ENCODE measurements at places on chromosomes 7 and 10.

DNA sequence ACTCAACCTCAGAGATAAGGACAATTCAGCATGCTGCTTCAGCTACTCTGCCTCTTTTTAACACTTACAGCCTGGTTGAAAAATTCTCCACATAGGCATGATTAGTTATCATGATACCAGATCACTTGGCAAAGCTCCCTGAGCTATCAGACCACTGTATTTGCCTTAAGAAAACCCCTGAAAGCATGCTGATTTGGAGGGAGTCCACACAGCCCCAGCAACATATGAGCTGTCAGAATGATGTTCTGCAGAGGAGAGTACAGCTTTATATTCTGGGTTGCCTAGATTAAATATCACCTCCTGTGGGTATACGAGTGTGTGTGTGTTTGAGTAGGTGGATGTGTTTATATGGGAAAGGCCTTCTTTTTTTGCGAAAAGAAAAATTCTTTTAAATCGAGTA, 170.2 kb upstream of the CHRM2 start:
- no peaks in the 10 kb centered on the region for H3K4me1 ChIP-seq
- H3K4me3 ChIP-seq: no peak overlapping the region
- H3K27me3 ChIP-seq: no peaks in the 10 kb centered on the region
- no peaks in the 10 kb centered on the region for H3K36me3 ChIP-seq

GRCh38 chr7:116499168-116500077, at the start of gene CAV2:
Gene CAV2 (plus strand): TSS chr7:116499738. CDS start chr7:116499782, 44 bp downstream.
- H3K27me3 ChIP-seq: no peaks in the 10 kb centered on the region
- H3K4me3 ChIP-seq: peak within 1 kb of the TSS; percentile 94
- peaks cover 10% of the 10 kb centered on the region for H3K4me1 ChIP-seq
- H3K36me3 ChIP-seq: no peaks in the 10 kb centered on the region

- H3K27me3 ChIP-seq: no peaks in the 10 kb centered on the region
- no peak overlapping the region for H3K4me3 ChIP-seq
- no peaks in the 10 kb centered on the region for H3K36me3 ChIP-seq
- no peaks in the 10 kb centered on the region for H3K4me1 ChIP-seq
Observed at GRCh38 chr7:2321020-2321419, 6.8 kb upstream of the SNX8 start.

DNA sequence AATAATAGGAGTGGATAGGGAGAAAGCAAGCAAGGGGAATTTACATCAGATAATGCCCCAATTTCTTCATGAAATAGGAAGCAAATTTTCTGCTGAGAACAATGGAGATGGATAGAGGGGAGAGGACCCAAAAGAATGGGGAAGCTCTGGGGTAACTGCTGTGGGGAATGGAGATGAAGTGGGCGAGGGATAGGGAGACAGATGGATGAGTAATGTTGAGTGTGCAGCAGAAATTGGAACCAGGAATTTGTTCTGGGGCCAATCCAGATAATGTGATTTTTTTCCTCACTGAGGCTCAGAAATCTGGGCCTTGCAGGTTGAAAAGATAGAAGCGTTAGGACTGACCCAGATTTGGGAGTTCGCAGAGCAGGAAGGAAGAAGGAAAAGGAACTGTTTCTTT, 24.5 kb upstream of the MRC1 start:
- DNase-seq: no peak
- H3K4me3 ChIP-seq: no peak overlapping the region
- no peaks in the 10 kb centered on the region for H3K36me3 ChIP-seq

GRCh38 chr7:78716876-78717275, 736.6 kb downstream of the MAGI2 start:
- no peaks in the 10 kb centered on the region for H3K4me1 ChIP-seq
- no peaks in the 10 kb centered on the region for H3K27me3 ChIP-seq
- no peak overlapping the region for H3K27ac ChIP-seq
- no peaks in the 10 kb centered on the region for H3K36me3 ChIP-seq
- no peak for DNase-seq
- H3K4me3 ChIP-seq: no peak overlapping the region

GRCh38 chr7:44276571-44277221, 48.7 kb downstream of the CAMK2B start:
- H3K27me3 ChIP-seq: no peaks in the 10 kb centered on the region
- no peaks in the 10 kb centered on the region for H3K36me3 ChIP-seq
- no peaks in the 10 kb centered on the region for H3K4me1 ChIP-seq
- H3K4me3 ChIP-seq: no peak overlapping the region
- H3K27ac ChIP-seq: no peak overlapping the region
- DNase-seq: no peak

GRCh38 chr10:111956841-111957240, 226.7 kb downstream of the GPAM start:
- no peaks in the 10 kb centered on the region for H3K36me3 ChIP-seq
- DNase-seq: no peak
- H3K27me3 ChIP-seq: no peaks in the 10 kb centered on the region
- H3K27ac ChIP-seq: no peak overlapping the region
- H3K4me1 ChIP-seq: no peaks in the 10 kb centered on the region

DNA sequence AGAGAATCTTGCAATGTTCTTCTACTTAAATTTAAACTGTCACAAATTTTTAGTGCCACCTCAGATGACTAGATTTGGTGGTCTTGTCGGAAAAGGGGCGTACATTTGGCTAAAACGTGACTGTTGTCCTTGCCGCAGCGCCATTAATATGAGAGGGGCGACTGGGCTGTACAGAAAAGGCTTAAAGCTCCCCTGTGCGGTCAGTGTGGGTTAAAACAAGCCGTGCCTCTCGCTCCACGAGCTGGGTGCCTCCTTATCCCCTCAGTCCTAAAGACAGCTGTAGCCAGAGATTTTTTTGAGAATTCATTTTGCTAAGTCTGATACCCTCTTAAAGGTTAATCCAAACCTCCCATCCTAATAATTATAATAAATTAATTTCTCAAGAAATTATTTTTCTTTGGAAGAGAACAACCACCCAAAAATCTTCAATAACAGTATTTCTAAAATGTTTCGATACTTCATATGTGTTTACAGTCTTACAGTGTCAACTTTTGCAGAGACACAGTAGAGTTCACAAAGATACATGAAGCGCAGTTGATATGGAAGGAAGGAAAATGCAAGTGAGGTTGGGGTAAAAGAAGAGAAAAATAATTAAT, 68.6 kb downstream of the C7orf25 start:
- peak overlapping the region; percentile 21 for H3K4me3 ChIP-seq
- no peak overlapping the region for H3K27ac ChIP-seq
- no peaks in the 10 kb centered on the region for H3K4me1 ChIP-seq

DNA sequence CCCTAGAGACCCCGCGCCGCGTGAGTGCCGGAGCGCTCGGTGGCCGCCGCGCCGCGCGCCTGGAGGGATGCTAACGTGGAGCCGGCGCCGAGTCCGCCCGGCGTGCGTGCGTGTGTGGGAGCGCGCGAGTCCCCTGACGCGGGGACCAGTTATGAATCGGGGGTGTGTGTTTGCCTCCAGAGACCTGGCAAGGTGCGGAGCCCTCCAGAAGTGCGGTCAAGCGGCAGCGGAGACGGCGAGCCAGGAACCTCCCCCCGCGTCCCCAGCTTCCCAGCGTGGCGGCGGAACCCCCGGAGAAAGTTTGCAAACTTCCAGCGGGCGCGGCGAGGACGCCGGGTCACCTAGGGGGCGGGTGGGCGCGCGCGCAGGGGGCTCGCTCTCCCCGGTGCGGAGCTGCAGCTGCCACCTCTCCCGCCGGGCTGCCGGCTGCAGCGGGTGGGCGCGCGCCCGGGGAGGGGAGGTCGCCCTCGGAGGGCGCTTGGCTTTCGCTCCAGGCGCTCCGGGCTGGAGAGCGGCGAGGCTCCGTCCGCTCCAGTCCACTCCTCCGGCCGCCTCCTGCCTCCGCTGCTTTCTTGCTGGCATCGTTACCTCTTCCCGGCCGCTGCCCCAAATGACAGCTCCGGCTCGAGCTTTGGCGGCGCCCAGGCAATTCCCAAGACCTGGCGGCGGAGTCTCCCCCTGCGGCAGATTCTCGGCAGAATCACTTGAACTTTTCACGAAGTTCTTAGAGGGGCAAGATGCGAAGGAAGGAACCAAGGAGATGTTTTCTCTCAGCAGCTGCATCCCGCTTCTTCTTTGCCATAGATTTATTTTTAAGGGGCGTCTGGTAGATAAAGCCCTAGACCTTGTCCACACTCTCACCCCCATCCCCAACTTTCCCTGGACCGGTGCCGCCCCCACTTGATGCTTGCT, 2.3 kb upstream of the CREB5 start:
- DNase-seq: no peak
- H3K4me3 ChIP-seq: peak overlapping the region; percentile 52
- peaks cover 3% of the 10 kb centered on the region for H3K27me3 ChIP-seq
- no peaks in the 10 kb centered on the region for H3K36me3 ChIP-seq
- peak overlapping the region; percentile 72 for H3K27ac ChIP-seq
- peaks cover 75% of the 10 kb centered on the region for H3K4me1 ChIP-seq

DNA sequence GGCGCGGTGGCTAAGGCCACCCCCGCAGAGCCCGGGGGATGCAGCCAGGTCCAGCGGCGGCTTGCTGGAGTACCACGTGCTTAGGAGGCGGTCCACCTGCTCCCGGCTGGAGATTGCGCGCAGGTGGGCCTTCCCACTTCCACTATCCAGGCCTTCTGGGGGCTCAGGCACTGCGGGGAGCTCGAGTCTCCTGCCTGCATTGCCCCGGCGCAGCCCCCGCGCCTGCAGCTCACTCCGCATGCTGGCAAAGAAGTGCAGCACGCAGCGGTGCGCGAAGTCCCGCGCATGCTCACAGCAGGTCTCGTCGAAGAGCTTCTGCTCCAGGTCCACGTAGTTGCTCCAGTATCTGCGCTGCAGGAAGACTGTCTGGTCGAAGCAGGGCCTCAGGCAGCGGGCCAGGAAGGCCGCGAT, 5.8 kb downstream of the CALHM3 start:
- H3K4me3 ChIP-seq: no peak overlapping the region
- H3K36me3 ChIP-seq: no peaks in the 10 kb centered on the region
- peaks cover 5% of the 10 kb centered on the region for H3K27me3 ChIP-seq
- H3K4me1 ChIP-seq: peaks cover 9% of the 10 kb centered on the region
- no peak overlapping the region for H3K27ac ChIP-seq
- DNase-seq: no peak

- no peak overlapping the region for H3K27ac ChIP-seq
- no peaks in the 10 kb centered on the region for H3K27me3 ChIP-seq
- peaks cover 59% of the 10 kb centered on the region for H3K4me1 ChIP-seq
- peaks cover 99% of the 10 kb centered on the region for H3K36me3 ChIP-seq
Observed at GRCh38 chr7:75981453-75982305, 12.7 kb downstream of the TMEM120A start.

DNA sequence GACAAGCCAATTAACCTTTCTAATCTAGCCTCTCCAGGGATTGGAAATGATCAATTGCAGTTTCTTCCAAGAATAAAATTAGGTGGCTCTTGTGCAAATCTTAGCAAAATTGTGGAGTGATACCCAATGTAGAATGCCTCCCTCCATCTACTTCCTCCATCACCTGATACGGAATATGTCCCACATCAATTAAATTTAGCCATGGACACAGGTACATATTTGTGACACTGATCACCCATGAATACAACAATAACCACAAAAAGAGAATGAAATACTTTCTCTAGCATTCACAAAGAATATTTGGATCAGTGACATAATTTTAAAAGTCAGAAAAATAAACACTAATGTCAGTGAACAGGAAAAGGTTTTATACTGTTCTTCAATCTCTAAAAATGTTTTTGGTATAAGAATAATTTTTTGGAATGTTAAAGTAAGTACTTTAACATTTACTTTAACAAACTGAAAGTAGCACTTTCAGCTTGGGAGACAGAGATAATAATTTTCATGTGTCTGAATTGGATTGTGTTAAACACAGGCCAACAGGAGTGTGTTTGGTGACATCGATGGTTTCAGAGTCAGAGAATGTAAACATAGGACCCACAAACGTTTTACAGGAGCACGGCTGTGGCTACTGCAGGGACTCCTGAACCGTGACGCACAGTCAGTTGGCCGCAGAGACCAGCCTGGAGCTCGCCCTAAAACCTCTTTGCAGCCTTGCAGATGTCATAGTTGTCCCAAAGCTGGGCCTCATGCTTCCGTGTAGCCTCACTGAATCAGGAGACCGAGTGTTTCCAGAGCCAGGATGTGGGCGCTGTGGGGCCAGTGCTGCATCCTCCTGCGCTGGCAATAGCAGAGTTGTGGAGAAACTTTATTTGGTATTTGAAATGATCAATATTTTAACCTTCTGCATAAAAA, 7.2 kb downstream of the RBM20 start:
- no peaks in the 10 kb centered on the region for H3K36me3 ChIP-seq
- H3K4me1 ChIP-seq: no peaks in the 10 kb centered on the region
- no peak overlapping the region for H3K4me3 ChIP-seq
- no peak overlapping the region for H3K27ac ChIP-seq
- H3K27me3 ChIP-seq: peaks cover 65% of the 10 kb centered on the region

- H3K27ac ChIP-seq: no peak overlapping the region
- DNase-seq: no peak
- H3K4me3 ChIP-seq: no peak overlapping the region
- no peaks in the 10 kb centered on the region for H3K36me3 ChIP-seq
- no peaks in the 10 kb centered on the region for H3K27me3 ChIP-seq
- peaks cover 6% of the 10 kb centered on the region for H3K4me1 ChIP-seq
Observed at GRCh38 chr10:59993931-59994330, 87.6 kb upstream of the CCDC6 start.

DNA sequence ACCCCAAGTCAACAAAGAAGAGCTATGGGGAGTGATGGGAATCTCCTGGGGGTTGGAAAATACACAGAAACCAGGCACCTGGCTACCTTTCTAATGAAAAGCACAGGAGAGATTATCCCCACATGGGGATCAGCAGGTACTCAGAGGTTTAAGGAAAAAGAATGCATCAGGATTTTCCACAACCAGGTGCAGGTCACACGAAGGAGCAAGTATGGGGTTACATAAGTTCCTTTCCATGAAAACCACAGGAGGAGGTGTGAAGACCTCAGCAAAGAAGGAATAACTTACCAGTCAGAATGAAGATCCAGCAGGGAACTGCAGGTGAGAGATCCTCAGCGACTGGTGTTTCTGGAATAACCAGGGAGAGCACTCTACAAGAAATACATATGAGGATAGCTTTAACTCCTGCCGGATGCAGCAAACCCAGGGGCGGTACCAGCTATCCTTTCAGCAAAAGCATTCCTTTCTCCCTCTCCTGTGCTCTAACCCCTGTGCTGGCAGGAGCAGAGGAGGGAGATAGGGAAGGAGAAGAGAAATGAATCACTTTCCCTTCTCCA, 116.7 kb upstream of the TMEM106B start:
- no peak overlapping the region for H3K4me3 ChIP-seq
- H3K27me3 ChIP-seq: no peaks in the 10 kb centered on the region
- no peaks in the 10 kb centered on the region for H3K36me3 ChIP-seq
- no peak for DNase-seq
- no peak overlapping the region for H3K27ac ChIP-seq
- no peaks in the 10 kb centered on the region for H3K4me1 ChIP-seq

- H3K4me3 ChIP-seq: no peak overlapping the region
- no peak for DNase-seq
- H3K36me3 ChIP-seq: no peaks in the 10 kb centered on the region
- no peak overlapping the region for H3K27ac ChIP-seq
- no peaks in the 10 kb centered on the region for H3K4me1 ChIP-seq
Observed at GRCh38 chr10:66927251-66927935, 1.6 kb downstream of the LRRTM3 start.

DNA sequence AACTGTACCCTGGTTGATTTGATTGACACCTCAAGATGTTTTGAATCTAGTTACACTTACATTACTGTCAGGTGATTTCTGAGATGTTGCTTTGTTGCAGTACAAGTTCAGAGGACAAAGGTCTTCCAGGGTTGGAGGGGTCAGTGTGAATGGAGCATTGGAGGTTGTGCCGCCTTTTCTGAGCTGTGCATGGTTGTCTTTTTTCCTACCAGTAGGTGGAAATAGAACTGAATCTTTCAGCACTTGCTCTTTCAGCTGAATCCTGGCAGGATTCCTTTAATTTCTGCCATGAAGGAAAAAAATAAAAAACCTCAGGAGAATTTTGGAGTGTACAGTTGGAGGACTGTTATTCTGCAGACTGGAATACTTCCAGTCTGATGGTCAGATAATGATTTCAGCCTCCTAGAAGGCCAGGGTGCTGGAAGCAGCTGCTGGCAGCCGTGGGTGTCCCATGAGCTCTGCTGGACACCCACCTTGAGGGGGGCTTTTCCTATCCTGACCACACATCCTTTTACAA, 82.7 kb downstream of the PLCE1 start:
- H3K27ac ChIP-seq: no peak overlapping the region
- H3K4me3 ChIP-seq: no peak overlapping the region
- no peaks in the 10 kb centered on the region for H3K27me3 ChIP-seq
- peaks cover 3% of the 10 kb centered on the region for H3K4me1 ChIP-seq

Data from esophagus squamous epithelium (tissue), 5 donors.